Activated naive CD8-positive, alpha-beta T cell treated with anti-CD3 and anti-CD28 coated beads for 36 hours (primary cell): ENCODE measurements at places on chromosomes 5 and 9. TPM values are rescaled to one million over a fixed set of nuclear protein-coding genes. Genes with fewer than 3 reads are reported as not detected.

Gene WDR38
- total RNA-seq: not detected

Gene TMEM215
- total RNA-seq: not detected

Gene NR2F1
- not detected for total RNA-seq

DNA sequence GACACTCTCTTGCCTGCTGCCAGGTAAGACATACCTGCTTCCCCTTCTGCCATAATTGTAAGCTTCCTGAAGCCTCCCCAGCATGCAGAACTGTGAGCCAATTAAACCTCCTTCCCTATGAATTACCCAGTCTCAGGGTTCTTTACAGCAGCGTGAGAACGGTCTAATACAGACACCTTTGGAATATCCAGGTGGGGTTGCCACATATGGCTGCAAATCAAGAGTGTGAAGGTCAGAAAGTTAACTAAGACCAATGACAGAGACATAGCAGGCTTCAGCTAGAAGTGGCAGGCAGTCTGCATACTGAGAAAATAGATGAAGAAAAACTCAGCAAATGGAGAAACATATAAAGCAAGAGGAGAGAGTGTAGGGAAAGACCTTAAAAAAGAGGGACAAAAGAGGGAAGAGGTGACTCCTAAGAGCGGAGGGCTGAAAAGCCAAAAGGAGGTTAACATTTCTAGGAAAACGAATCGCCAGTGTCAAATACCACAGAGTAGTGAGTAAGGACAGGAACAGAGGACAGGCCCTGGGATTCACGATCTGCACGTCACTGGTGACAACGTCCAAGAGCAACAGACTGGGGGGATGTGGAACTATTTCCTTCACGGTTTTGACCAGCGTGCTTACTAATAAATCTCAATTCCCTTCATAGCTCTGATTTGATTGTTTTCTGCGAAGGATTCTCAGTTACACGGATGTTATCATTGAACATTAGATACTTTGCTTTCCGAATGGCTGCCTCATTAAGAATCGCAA is 1.7 kb upstream of the ACO1 start:
- DNase-seq: no peak

DNA sequence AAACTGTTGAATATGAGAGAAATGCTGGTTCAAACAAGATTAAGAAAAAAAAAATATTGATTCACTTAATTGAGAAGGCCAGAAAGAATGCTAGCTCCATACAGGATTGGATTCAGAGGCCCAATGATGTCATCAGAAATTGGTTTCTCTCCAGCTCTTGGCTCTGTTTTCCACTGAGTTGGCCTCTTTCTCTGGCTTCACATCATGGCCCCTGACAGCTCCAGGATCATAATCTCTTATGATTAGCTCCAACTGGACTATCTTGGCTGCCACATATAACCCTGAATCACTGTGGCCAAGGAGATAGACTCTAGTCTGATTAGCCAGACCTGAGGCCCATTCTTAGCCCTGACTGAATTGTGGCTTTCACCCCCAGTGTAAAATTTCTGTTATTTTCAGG is 244.7 kb upstream of the GRAMD2B start:
- DNase-seq: no peak
